ENCODE measurements at places on chromosomes 4 and X.

DNA sequence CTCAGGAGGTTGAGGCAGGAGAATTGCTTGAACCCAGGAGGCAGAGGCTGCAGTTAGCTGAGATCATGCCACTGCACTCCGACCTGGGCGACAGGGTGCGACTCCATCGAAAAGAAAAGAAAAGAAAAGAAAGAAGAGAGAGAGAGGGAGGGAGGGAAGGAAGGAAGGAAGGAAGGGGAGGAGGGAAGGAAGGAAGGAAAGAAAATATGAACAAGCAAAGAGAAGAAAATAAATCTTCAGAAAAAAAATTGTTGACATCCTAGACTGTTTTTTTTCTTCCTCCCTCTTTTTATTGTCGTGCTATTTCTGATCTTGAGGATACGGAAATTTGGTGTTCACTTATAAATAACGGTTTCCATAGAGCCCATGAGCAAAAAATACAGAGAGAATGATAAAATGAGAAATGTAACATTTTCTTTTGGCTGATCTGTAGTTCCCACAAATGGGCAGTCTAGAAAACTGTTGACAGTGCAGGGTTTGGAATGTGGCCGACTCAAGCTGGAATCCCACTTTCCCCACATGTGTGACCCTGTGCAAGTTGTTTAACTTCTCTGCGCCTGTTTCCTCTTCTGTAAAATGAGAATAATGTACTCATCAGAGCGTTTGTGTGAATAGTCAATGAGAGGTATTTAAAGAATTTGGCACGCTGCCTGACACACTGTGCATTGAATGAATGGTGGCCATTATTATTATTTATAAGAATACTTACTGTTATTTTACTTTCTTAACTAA lies 19.4 kb downstream of the SORBS2 start:
- no peak for DNase-seq

- no peak for DNase-seq
These were observed 91.2 kb downstream of the NXF2 start for GRCh38 chrX:102338162-102338561.

GRCh38 chr4:23819041-23819511 lies 70.8 kb downstream of the PPARGC1A start:
- DNase-seq, result no peak

- DNase-seq, result peak; percentile 18
These were observed 894 bp upstream of the SH3RF1 start for GRCh38 chr4:169271692-169272007.

DNA sequence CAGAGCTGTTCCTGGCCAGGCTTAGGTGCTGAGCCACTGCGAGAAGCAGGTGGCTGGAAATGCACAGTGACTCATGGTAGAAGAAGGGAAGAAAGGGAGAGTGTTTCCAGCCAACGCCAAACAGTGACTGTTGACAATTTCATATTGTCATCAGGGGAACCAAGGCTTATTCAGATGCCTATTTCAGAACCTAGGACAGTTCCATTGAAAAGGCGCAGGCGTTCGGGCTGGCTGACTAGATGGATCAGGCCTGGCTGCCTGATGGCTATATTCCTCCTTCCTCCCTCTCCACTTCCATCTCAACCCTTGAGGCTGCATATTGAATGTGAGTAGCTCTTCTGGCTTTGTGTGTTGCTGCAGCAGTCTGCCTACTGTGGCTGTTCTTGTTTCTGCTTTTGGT lies 73.0 kb upstream of the FRMPD4 start:
- DNase-seq, result no peak

GRCh38 chrX:39582091-39582490 lies 515.7 kb downstream of the BCOR start:
- no peak for DNase-seq

- peak; percentile 40 for DNase-seq
These were observed 70.8 kb downstream of the ADRA2C start for GRCh38 chr4:3836756-3837601.

DNA sequence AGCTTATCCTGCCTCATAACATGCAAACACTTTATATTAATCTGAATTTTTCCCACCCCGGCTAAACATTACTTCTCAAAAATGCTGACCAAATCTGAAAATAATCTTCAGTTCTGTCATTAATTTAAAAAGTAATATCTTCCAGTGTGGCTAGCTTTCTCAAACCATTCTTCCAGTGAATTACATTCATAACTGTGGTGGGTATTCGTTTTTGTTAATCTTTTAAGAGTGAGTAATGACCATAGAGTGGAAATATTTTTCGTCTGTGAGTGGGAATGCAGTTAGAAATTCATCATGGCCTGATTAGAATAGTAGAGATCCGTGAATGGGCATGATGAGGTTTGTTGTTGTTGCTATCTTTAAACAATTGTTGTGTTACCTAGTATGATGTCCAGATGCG lies 138.6 kb upstream of the SFRP2 start:
- no peak for DNase-seq

- peak; percentile 75 for DNase-seq
These were observed 14.2 kb upstream of the IL3RA start for GRCh38 chrX:1322393-1322792.

- no peak for DNase-seq
These were observed 46.3 kb upstream of the AFAP1 start for GRCh38 chr4:7985891-7986441.

GRCh38 chr4:112109360-112110058 lies 35.7 kb upstream of the FAM241A start:
- no peak for DNase-seq

DNA sequence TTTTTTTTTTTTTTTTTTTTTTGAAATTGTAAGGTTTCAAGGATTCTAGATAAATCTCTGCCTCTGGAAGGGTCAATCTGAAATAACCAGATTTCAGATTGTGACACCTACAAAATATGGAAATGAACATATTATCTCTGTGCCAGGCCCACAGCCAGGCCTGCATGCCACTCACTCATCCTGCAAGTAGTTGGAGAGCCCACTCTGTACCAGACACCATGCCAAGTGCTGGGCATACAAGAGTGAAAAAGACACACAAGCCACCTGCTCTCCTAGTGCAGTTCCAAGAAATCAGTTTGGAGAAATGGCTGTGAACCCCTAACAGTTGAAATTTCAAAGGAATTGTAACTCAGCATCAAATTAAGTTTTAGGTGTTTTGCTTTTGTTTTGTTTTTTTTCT lies 145.9 kb upstream of the NOCT start:
- DNase-seq, result no peak

DNA sequence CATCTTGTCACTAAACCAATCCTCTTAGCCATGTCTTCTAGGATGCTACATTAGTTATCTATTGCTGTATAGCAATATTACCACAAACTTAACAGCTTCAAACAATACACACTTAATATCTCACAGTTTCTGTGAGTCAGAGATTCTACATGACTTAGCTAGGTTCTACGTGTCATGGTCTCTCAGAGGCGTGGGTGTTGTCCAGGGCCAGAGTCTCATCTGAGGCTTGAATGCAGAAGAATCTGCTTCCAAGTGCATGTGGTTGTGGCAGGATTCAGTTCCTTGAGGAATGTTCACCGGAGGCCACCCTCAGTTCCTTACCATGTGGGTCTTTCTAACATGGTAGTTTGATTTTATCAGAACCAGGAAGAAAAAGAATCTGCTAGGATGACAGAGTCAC lies 26.4 kb downstream of the PPP1R2C start:
- DNase-seq, result no peak

GRCh38 chrX:69503228-69503781 lies 821 bp upstream of the NALF2 start:
- DNase-seq, result no peak

DNA sequence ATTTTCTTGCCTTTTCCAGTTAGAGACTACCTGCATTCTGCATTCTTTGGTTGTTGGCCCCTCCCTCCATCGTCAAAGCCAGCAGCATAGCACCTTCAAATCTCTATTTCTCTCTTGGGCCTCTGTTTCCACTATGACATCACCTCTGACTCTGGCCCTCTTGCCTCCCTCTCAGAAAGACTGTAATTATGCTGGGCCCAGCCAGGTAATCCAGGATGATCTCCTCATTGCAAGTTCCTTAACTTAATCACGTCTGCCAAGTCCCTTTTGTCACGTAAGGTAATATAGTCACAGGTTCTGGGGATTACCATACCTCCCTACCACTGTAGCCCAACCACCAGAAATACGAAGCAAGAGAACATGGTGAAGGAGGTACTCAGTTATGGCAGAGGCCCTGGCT lies 39.3 kb upstream of the NYX start:
- no peak for DNase-seq

DNA sequence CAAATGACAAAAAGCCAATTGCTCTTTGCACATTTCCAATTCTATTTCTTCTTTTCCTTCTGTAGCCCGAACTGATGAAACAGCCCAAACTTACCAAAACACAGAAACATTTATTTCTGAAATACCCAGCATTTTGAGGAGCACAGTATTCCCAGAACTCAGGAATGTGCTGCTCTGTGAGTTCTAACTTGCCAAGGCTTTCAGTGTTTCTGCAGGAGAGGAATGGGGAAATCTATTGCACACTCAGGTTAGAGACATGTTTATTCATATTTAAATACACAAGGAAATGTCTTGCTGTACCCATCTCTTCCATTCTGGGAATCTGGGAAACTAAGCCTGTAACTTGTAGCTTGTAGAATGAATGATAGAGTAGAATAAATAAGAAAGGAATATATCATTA lies 10.7 kb downstream of the TMPRSS11D start:
- no peak for DNase-seq

- DNase-seq, result no peak
These were observed 133.3 kb upstream of the PRPS2 start for GRCh38 chrX:12657881-12658280.

- no peak for DNase-seq
These were observed 188.2 kb upstream of the NRK start for GRCh38 chrX:105634180-105634579.

DNA sequence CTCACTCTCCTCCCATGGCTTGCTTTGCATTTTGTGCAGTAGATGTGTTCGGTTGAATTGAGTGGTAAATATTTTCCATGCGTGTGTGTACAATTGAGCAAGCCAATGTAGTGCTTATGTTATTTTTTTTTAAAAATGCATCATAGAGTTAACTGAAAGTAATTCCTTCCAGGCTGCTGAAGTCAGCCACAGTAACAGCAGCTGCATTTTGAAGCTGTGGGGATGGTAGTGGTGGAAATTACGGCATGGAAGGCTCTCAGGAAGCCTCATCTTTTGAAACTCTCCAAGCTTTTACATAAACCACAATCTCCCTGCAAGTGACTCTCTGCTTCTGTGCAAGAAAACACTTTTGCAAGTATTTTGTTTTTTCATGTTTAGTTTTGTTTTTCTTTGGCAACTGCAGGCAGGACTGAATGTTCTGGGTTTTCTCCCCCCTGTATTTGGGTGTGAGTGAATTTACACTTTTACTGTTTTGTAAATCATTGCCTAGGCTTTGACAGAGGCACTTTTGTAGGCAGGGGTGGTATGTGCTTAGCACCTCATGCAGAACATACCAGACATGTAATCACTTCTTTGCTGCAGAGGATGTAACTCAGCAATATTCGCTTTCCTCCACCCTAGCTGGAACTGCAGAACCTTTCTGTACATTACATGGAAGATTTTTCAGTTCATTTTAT lies 56.2 kb downstream of the LRRC66 start:
- DNase-seq, result no peak

GRCh38 chr4:46386570-46386969 lies 3.4 kb downstream of the GABRA2 start:
- no peak for DNase-seq

- DNase-seq, result peak; percentile 24
These were observed 87.3 kb upstream of the TET2 start for GRCh38 chr4:105059337-105059736.

- no peak for DNase-seq
These were observed 16.4 kb downstream of the TMEM154 start for GRCh38 chr4:152663203-152664066.

GRCh38 chr4:23838131-23838530 lies 51.7 kb downstream of the PPARGC1A start:
- DNase-seq, result no peak

- no peak for DNase-seq
These were observed 132.0 kb downstream of the AFF2 start for GRCh38 chrX:148632444-148632843.

GRCh38 chrX:87434618-87435017 lies 83.0 kb upstream of the KLHL4 start:
- DNase-seq, result no peak

GRCh38 chr4:60089546-60090273 lies 1110.4 kb upstream of the ADGRL3 start:
- no peak for DNase-seq

DNA sequence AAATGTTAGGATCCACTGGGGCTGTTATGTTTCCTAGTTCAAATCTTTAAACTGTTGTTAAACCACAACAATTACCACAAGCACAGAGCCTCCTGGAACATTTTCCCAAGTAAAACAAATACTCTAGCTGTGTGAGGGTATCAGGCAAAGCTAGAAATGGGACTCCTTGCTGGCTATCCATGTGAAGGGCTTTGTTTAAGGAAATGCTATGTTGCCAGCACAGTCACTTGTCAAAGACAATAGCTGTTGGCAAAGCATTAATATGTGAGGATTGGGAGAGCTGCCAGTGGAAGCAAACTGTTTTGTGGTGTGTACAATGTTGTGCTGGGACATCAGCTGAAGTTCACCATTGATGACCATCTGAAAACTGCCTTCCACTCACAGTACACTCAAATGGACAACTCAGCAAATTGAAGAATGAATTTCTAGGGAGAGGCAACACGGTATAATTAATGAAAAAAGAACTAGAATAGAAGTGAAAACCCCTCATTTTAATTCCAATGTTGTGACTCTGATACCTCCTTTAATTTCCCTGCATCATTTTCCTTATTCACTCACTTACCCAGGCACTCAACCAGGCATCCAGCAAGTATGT lies 100.8 kb downstream of the ANXA3 start:
- DNase-seq, result no peak

GRCh38 chrX:100931925-100932285 lies 3.2 kb upstream of the XKRX start:
- DNase-seq, result no peak

GRCh38 chr4:122838034-122838433 lies 11.4 kb downstream of the FGF2 start:
- no peak for DNase-seq

GRCh38 chr4:20512033-20512792 lies 188.0 kb upstream of the PACRGL start:
- DNase-seq, result no peak

DNA sequence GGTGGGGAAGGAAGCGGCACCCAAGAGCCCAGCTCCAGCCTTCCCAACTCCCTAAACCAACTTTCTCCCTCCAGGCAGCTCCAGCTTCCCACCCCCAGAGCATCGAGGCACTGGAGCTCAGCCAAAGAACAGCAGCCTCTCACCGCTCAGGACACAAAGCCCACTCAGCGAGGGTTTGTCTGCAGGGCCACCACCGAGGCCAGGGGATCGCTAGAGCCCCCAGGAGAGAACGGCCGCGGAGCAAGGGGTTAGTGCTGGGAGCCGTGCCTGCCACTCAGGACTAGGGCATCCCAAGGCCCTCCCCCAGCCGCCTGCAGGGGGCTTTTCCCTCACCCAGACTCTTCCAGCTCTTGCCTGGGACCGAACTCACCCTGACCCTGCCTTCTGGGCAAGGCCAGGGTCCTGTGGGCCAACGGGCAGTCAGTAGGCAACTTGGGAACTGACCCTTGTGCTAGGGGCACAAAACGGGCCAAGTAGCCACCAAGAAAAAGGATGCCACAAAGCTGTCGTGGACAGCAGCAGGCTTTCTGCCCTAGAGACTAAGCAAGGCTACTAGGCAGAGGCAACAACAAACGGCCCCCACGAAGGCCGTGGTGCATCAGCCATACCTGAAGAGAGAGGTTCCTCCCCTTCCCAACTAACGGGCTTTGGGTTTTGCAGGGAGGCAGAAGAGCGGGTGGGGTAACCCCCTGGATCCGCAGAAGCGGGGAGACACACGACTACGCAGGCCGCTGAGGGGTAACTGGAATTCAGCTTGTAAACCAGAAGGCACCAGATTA lies 2.3 kb downstream of the HCFC1 start:
- no peak for DNase-seq

All from activated T-cell treated with anti-CD3 and anti-CD28 coated beads, Interleukin-2, amount 50 U/mL, for 48 hours (primary cell).